ENCODE measurements at places on chromosomes 5 and 9.

- DNase-seq, result no peak
Observed at GRCh38 chr5:17415321-17415758, 82.7 kb upstream of the TAF11L2 start.

- DNase-seq, result no peak
Observed at GRCh38 chr9:129574911-129575585, 45.9 kb downstream of the C9orf50 start.

- DNase-seq, result no peak
Observed at GRCh38 chr9:133057553-133057952, 4.2 kb upstream of the CEL start.

DNA sequence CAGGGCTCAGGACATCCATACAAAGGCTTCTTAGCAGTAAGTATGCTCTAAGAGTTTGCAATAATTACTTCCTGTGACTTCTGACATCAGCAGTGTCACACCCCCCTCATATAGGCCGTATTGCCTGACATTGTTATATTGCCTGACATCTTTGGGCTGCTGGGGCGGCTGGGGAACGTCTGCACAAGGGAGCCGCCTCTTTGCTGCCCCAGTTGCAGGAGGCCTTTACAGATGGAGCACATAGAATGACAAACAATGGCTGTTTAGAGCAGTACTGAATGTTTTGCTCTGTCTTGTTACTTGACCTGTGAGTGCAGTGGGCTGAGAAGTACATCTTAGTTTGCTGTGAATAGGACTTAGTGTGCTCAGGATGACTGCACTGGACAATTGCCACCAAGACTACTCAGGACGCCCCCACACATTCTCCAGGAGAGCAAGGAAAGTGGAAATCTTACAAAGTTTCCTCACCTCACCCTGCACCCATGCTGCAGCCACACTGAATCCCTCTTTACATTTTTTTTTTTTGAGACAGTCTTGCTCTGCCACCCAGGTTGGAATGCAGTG lies 65.4 kb upstream of the SPOCK1 start:
- DNase-seq, result no peak

GRCh38 chr5:38046103-38046502 lies 206.3 kb upstream of the GDNF start:
- DNase-seq, result no peak

GRCh38 chr9:114000671-114001409 lies 77.3 kb downstream of the AMBP start:
- DNase-seq, result no peak

DNA sequence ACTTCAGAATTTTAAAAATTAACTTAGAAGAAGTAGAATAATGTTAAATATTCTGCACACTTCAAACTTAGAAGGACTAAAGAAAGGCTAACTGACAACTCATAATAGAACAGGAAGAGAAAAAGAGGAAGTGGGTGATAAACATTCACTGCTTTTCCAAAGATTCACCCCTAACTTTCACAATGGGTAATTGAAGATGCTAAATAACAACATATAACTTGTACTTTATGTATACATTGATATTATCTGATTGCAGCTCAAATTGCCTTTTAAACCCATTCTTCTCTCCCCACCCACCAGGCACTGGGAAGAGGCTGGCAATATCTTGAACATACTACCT lies 376.6 kb downstream of the EFNA5 start:
- peak; percentile 49 for DNase-seq

DNA sequence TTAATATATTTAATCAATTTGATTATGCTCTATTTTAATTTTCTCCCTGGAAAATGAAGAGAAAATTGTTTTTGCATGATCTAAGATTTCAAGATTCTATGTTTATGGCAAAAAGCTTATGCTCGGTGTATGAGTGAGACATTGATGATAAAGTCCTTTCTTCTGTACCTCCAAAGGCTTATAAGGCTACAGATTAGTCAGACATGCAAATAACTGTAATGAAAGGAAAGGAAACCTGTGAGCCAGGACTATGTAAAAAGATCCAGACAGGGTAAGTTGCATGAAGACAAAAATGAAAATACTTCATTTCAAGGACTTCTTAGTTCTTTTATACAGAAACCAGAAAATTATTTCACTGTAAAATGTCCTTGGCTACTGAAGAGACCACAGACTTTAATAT lies 52.2 kb upstream of the EDIL3 start:
- DNase-seq, result no peak
